ENCODE measurements at places on chromosomes 12 and 14.

DNA sequence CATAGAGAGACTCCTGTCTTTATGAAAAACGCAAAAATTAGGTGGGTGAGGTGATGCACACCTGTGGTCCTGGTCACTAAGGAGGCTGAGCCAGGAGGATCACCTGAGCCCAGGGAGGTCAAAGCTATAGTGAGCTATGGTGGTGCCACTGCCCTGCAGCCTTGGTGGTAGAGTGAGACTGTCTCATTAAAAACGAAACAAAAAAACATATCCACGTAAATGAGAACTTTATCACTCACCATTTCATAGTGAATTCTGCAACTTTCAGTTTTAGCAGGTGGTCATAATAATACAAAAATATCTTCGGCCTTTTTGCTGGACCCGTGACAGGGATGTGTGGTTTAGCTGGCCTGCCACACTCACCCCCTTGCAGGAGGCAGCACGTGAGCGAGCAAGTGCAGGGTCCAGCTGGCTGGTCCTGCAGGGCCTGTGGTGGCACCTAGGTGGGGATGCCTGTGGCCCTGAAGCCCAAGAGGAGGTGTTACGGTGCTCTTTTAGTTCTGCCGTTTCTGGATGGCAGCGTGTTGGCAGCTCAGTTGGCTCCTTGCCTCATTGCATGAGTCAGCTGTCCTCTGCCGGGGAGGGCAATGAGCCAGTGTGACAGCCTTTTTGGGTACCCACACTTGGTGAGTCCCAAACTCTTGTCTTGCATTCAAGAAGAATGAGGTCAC is 1330.7 kb upstream of the TMEM132C start:
- DNase-seq: no peak

DNA sequence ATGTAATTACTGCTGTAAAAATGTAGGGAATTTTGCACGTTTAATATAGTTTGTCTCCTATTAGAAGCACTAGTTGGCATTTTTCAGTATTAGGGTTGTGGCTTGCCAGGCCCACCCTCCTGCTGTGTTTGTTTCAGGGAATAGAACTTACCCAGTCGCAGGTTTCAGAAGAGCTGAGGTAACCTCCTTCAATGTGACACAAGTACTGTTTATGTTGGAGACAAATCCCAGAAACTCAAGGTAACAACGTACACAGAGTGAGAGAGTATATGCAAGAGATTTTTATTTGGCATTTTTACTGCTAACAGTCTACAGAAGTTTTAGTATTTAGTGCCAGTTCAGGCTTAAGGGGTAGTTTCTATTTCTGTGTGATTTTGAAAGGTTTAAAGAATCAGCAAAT is 284.3 kb downstream of the RAD51B start:
- no peak for DNase-seq

GRCh38 chr14:22798528-22798927 is 16.7 kb downstream of the SLC7A7 start:
- DNase-seq: no peak

DNA sequence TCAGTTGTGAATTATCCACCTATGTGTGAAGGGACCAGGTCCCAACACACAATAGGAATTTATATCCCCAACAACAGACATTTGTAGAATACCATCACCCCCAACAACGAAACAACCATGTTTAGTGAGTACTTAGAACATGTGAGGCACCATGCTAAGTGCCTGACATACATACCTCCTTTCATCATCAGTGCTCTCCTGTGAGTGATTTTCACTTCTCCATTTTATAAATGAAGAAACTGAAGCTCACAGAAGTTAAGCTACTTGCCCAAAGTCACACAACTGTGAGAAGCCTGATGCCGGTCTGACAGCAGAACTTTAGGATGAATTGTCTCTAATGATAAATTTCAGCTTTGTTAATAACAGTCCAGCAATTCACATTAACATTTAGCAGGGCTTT is 35.4 kb downstream of the SPTB start:
- no peak for DNase-seq

GRCh38 chr12:41835556-41835955 is 309.1 kb downstream of the GXYLT1 start:
- no peak for DNase-seq

DNA sequence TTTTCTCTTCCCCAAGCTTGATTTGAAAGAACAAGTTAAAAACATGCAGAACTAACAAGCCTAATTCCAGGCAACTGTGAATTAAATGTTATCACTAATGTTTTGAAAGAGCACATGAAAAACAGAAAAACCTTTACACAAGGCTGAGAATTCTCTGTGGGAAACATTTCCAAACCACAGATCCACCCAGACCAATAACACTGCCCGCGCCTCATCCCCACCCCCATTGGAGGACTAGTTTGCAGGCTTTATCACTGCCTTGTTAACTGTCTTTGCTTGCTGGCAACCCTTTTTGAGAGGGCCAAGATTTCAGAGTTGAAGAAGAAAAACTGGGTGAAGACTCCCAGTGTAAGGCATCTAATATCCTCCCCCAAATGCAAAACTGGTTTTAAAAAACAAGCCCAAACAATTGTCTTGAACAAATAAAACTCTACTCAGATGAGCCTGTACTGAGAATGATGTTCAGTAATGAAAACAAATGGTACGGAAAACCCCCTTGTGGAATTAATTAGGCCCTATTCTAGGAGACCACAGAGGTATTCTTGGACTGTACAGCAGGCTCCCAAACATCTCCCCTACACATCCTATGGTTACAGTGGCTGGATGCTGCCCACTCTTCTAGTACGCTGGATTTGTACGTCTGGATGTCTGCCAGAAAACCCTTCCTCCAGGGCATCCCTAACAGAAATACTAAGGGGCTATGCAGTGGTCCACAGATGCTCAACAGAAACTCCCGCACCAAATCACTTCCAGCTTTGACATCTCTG is 5.8 kb downstream of the MAX start:
- DNase-seq: peak; percentile 16

- DNase-seq: no peak
Observed at GRCh38 chr12:92989715-92990484, 60.8 kb upstream of the EEA1 start.

DNA sequence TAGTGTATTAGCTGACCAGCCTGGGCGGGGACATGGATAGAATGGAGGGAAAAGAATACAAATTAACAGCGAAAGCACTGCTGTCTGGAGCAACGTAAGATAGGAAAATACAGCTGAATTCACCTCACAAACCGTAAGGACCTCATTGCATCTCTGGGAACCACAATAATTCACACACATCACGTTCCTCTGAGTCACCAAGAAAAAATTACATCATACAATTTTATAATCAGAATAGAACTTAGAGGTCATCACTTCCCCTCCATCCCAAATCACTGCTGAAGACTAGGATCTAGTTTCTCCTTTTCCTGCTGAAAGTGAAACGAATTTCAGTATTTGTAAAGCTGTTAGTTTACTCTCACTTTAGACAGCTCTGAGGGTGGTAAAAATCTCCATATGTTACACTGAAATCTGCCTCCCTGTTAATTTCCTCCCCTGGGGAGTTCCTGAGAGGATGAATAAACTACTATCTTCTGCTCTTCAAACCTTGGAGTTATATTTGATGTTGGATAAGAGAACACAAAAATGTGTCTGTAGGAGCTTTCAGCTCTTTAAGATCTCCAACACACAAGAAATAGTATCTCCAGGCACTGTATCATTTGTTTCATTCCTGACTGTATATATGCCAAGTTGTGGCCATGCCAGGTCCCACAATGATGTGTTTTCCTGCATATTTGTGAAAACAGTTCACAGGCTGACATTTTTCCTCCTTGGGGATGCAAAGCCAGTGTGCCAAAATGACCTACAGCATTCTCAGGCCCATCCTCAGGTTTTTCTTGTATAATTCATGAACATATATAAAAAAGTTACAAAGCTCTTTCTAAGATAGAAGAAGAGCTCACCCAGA is 63.8 kb upstream of the SSTR1 start:
- DNase-seq: peak; percentile 80

DNA sequence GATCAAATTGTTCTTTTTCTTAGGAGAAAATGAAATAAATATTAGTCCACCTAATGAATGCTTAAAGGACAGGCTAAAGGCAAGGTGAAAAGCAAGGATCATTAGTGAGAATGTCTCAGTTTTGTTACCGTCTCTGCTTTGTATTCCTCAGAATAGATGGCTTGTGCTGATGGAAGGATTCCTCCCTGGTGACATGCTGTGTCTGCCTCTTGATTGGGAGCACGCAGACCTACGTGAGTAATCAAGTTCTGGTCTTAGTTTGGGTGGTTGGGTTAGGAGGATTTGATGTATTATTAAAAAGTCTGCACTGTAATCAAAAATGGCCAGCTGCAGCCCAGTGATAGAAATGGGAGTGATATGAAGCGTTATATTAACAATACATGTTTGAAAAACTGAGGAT is 78.8 kb upstream of the RTL1 start:
- DNase-seq: no peak

DNA sequence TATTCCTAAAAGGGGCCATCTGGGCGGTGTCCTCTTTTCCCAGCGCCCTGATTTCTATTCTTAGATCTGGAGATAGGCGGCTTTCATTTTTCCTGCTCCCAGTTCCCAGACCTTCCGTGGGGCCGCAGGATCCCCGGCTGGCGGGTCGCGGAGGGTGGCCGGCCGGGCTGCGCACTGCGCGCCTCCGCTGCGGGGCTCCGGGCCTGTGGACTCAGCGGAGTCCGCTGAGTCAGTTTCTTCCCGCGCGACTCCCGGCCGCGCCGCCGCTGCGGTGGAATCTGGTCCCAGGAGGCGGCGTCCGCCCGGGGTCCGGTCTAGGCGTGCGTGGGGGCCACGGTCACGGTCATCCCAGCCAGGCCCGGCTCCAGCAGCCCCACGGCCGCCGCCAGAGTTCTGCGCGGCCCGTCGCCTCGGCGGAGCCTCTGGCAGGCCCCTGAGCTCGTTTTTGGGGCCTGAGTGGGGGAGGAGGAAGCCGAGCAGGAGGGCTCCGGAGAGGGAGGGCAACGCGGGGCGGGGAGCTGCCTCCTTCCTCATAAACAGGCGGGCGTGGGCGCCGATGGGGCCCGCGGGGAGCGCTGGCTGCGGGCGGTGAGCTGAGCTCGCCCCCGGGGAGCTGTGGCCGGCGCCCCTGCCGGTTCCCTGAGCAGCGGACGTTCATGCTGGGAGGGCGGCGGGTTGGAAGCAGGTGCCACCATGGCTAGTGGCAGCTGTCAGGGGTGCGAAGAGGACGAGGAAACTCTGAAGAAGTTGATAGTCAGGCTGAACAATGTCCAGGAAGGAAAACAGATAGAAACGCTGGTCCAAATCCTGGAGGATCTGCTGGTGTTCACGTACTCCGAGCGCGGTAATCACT is at the start of gene LRRK2:
TSS of gene LRRK2 (plus strand) at position 559 of the 853 bp plus-strand sequence. CDS start at position 694, 135 bp downstream.
- peak; percentile 91 for DNase-seq

DNA sequence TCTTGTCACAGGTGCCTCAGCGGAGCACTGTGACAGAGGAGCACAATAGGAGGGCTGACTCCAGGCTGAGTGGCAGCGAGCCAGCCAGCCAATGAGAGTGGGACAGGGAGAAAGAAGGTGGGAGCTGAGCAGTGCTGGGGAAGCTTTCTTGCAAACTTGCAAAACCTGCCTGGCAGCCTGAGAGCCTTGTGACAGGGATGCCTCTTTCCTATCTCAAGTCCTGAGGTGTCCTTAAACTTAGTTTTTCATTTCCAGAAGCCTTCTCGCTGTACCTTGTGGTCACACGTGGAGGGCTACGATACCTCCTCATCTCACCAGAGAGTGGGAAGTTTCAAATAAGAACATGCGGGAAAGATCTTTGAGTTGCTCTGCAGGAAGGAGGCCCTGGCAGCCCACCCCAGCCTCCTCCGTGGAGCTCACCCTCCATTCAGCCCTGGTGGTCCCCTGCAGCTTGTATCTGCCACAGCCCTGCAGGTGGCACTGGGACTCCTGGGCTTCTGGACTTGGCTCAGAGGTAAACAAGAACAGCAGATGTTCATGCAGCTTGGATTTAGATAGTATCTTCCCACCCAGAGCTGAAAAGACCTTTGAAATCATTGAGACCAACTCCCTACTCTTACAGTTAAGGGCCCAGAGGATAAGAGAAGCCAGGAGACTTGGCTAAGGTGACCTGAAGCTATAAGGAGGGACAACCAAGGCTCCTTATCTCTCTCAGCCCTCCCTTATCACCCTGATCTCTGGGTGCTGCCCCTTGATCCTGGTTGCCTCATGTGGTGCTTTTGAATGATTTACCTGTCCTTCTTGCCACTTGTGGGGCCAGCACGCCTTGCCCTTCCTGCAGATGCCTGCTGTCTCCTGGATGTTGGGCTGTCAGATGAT is 153.5 kb upstream of the MAX start:
- peak; percentile 27 for DNase-seq

DNA sequence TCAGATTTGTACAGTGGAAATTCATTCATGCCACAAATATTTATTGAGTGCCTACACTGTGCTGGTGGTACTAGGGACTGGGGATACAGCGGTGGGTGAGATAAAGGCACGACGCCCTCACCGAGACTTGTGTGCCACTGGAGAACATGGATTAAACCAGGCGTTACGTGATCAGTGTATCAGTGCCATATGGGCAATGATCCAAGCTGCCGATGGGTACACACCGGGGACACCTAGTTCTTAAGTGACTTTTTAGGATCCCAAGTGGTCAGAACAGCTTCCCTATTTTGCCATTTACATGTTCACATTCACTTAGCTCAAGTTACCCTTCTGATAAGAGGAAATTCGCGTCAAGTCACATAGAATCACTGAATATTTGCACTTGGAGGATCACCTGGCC is 236.7 kb downstream of the CACNA1C start:
- no peak for DNase-seq

DNA sequence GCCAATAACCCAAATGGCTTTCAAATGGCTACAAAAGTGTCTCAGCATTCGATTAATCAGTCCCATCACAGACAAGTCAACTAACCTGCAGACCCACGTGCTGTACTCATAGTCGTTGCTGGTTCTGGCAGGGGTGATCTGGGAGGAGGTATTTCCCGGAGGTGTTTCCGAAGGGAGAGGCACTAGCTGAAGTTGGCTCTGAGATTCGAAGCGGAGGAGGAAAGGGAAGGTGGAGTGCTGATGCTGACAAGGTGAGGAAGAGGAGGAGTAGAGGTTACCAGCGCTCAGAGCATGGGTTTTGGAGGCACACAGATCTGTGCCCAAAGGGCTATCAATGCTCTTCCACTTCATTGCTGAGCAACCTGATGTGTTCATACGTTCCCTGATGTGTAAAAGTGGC is 20.5 kb upstream of the COL2A1 start:
- DNase-seq: no peak

- no peak for DNase-seq
Observed at GRCh38 chr12:94969424-94969823, 34.1 kb downstream of the NDUFA12 start.

DNA sequence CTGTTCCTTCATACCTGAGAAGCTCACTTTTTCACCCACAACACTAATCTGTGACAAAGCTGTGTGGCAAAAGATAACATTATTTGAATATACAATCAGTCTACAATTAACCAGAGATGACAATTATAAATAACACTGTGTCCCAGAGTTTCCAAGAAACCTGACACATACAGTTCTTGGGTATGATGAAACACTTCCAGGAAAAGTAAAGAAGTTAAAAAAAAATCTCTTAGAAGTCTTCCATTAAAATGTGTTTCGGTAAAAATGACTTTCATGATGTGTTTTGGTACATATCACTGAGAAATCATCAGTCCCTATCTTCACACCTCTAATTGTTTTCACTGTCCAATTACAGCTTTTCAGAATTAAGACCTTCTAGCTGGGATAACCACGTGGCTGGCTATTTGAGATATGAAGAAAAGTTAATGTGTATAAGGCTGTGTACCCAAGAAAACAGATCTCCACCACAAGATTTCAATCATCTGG is 390.2 kb downstream of the SOX5 start:
- DNase-seq: no peak
